Astrocyte (in vitro differentiated cells and primary cell): ENCODE measurements at places on chromosomes 6 and 20. TPM values are rescaled to one million over a fixed set of nuclear protein-coding genes. Genes with fewer than 3 reads are reported as not detected.

The HLA-G gene
- total RNA-seq, result 0.79 and 0.89 TPM in 2 replicates

The HNF4A gene
- total RNA-seq, result not detected in 2 replicates

The OSER1 gene
- total RNA-seq, result 28.9 and 30.9 TPM in 2 replicates

The ATRN gene
- 33.8 and 35.5 TPM in 2 replicates for total RNA-seq

The OXT gene
- not detected in 2 replicates for total RNA-seq

The SMIM26 gene
- total RNA-seq, result 51.3 and 56.9 TPM in 2 replicates

The BPIFB4 gene
- not detected in 2 replicates for total RNA-seq

The GPSM3 gene
- total RNA-seq, result 9.6 and 10.2 TPM in 2 replicates

The CDSN gene
- 0.22 and 0.27 TPM in 2 replicates for total RNA-seq

The SLC22A7 gene
- total RNA-seq, result not detected in 2 replicates

The TEAD3 gene
- 73.3 and 75.5 TPM in 2 replicates for total RNA-seq

The ALDH8A1 gene
- total RNA-seq, result 0.41 TPM in 2 replicates

The AFG1L gene
- 6.4 and 7.9 TPM in 2 replicates for total RNA-seq

The TCP11 gene
- not detected in 2 replicates for total RNA-seq

The IFT52 gene
- 27.0 and 34.8 TPM in 2 replicates for total RNA-seq

The ULBP1 gene
- total RNA-seq, result 7.4 and 8.8 TPM in 2 replicates

The CLIC5 gene
- 0.14 and 0.32 TPM in 2 replicates for total RNA-seq

The PTGIS gene
- 1.9 and 3.1 TPM in 2 replicates for total RNA-seq

The MOG gene
- not detected in 2 replicates for total RNA-seq

The RSPO4 gene
- 0.34 and 0.99 TPM in 2 replicates for total RNA-seq

The ME1 gene
- total RNA-seq, result 34.5 and 38.5 TPM in 2 replicates
